ENCODE measurements at places on chromosomes 2 and 18. TPM values are rescaled to one million over a fixed set of nuclear protein-coding genes. Genes with fewer than 3 reads are reported as not detected.

DNA sequence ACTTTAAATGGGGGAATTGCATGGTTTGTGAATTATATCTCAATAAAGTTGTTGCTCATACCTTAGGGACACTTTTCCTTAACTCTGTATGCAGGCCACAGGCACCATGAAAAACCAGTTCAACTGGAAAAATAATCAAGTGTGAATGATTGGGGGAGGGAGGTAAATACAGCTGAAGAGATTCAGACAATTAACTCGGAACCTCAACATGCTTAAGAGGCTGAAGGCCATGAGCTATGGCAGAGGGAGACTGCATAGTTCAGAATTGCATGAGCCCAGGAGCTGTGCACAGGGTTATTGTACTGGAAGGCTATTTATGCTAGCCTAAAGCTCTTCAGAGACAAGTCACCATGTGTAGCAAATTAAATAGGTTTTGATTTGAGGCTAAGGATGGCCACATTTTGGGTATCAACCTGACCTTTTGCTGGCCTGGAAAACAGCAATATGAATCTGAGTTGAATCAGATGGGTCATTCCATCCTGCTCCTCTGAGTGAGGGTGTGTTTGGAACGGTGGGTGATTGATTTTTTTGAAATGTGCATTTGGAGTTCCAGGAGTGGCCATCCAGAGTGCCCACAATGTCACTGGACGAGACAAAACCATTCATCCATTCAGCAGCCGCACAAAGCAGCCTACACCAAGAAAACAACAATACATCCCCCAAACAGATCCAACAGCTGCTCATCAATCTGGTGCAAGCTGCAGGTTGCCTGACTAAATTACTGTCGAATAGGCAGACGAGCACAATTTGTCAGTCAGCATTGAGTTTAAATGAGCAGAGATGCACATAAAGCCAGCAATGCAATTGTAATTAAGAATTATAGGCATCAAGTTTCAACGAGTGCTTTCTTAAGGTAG is 42.5 kb downstream of the HRH4 start:
- DNase-seq: no peak

DNA sequence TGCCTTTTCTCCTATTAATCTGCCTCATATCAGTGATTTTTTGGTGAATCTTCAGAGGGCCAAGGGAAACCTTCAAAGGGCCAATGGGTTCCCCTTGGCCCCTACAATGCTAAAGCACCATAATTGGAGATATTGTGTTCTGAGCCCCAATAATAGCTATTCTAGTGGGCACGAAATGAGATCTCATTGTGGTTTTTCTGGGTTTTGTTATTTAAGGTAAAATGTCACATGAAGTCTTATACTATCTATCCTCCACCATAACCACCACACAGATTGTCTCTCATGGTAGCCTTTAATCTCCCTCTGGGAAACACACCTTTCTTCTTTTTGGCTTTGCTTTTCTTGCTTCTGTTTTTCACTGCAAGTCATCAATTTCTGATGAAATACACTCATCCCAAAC is 152.8 kb downstream of the B3GNT2 start:
- no peak for DNase-seq

- no peak for DNase-seq
These were observed 2.8 kb downstream of the STAT1 start for GRCh38 chr2:191010887-191011885.

GRCh38 chr2:30218814-30219213 is 12.5 kb upstream of the LBH start:
- DNase-seq: no peak

GRCh38 chr2:216700088-216700567 is 4.8 kb upstream of the IGFBP5 start:
- no peak for DNase-seq

GRCh38 chr2:99088017-99088416 is 53.5 kb upstream of the C2orf15 start:
- DNase-seq: no peak

GDF7 gene
- polyA plus RNA-seq: not detected

REG3A gene
- not detected for polyA plus RNA-seq

CHRNA1 gene
- polyA plus RNA-seq: not detected
